T-helper 17 cell (primary cell): ENCODE measurements at places on chromosomes 3 and 15.

DNA sequence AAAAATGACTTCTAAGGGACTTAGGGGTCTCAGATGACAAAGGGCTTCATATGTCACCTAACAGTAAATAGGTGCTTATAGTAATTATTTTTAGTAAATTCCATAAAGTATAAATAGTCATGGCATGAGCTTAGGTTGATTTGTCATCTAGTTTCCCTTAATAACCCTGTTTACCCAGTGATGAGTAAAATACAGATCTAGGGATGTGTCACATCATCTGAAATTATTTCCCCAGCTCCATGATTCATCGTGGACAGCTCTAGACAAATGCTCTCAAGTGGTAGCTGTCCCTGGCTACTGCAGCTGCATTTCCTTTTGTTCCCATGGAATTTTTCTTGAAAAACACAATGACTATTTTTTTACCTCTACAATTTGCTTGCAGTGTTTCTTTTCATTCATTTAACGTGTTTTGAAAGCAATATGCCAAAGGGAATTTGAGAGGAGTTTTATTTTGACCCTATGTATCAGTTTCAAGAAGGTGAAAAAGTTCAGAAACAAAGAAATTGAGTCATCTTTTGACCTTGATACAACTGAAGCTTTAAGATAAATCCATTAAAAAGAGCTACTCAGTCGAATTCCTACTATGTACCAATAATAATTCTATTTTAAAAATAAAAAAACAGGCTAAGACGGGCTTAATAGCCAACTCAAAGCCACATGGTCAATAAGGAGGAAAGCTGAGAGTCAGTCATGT lies 241.6 kb downstream of the KCNMB2 start:
- no peak for DNase-seq

- no peak for DNase-seq
These were observed 225.1 kb upstream of the LMCD1 start for GRCh38 chr3:8276506-8276905.

GRCh38 chr3:110654843-110655502 lies 416.6 kb upstream of the NECTIN3 start:
- DNase-seq: no peak

- DNase-seq: no peak
These were observed 487.1 kb upstream of the CNTN3 start for GRCh38 chr3:75101329-75102147.

DNA sequence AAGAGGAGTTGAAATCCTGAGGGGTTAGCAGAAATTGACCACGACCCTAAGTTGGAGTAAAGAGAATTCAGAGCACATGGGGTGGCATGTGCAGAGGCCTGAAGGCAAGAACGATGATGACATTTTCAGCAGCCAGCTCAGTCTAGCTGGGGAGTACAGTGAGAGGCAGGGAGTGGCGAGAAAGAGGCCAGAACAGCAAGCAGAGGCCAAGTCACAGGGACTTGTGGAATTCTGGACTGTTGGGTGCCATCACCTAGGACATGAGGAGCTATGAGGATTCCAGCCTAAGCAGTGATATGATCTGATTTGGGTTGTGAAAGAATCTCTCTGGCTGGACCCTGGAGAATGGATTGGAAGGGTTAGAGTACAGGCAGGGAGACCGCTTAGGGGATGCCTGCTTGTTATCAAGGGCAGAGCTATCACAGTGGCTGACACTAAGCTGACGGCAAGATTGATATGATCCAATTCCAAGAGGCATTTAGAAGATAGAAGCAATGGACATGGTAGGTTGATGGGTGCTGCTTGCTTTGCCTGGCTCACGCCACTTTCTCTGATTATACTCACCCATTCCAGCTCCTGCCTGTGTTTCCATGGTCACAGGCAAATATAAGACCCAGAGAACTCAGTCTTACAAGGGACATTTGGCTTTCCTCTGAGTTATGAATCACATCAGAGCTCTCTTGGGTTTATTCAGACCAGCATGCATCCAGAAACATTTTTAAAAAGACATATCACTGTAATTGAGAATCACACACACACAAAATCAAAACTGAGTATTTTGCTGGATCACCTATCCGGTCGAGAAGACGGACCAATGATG lies 66.4 kb downstream of the LRTM1 start:
- DNase-seq: no peak

DNA sequence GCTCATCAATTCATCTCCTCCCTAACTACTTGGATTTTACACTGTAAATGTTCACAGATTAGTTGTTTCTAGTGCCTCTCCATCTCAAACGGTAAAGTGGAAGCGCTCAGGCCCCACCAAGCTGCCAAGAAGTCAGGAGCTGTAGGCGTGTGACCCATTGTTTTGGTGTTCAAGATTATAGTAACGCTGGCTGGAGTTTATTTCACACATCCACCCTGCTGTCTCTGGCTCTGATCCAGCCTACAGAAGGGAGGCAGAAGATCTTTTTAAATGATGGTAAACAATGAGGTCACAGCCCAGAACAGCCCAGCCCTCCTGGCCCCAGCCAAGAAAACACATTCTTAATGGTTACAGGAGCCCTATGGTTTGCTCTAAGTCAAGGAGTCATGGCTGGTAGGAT lies 25.7 kb upstream of the GALNT15 start:
- DNase-seq: no peak

GRCh38 chr3:8743021-8743601 lies 9.5 kb downstream of the CAV3 start:
- DNase-seq: no peak
